Activated T-helper 1 cell treated with anti-CD3 and anti-CD28 coated beads, Interleukin-12 subunit alpha, Interleukin-12 subunit beta, Interleukin-2, Interleukin-4 antibody, amounts not matched to agents 30 ng/mL and 10 ng/mL and 1 ng/mL, durations not matched to agents 14 hours and 24 hours and 36 hours (primary cell): ENCODE measurements at places on chromosomes 1 and 21.

- no peaks in the 10 kb centered on the region for H3K36me3 ChIP-seq
- no peaks in the 10 kb centered on the region for H3K27me3 ChIP-seq
- DNase-seq = peak; percentile 25
- H3K4me1 ChIP-seq = peaks cover 76% of the 10 kb centered on the region
- H3K4me3 ChIP-seq = peak overlapping the region; percentile 86
- peak overlapping the region; percentile 77 for H3K27ac ChIP-seq
These were observed 2.3 kb downstream of the IL6R start for GRCh38 chr1:154407198-154408091.

- H3K4me1 ChIP-seq = peaks cover 30% of the 10 kb centered on the region
- DNase-seq = peak; percentile 94
- no peaks in the 10 kb centered on the region for H3K27me3 ChIP-seq
- peaks cover 34% of the 10 kb centered on the region for H3K36me3 ChIP-seq
These were observed at the start of gene SRM for GRCh38 chr1:11059968-11060830. Gene SRM, minus strand, starts transcription at chr1:11060018. Its CDS starts 75 bp downstream, at chr1:11059943.

- H3K4me3 ChIP-seq = no peak overlapping the region
- H3K4me1 ChIP-seq = peaks cover 11% of the 10 kb centered on the region
- H3K27me3 ChIP-seq = no peaks in the 10 kb centered on the region
These were observed 31.2 kb downstream of the TSEN15 start for GRCh38 chr1:184082541-184083415.

GRCh38 chr1:201171063-201172036, 17.1 kb upstream of the TMEM9 start:
- H3K27me3 ChIP-seq = peaks cover 17% of the 10 kb centered on the region
- H3K36me3 ChIP-seq = no peaks in the 10 kb centered on the region
- DNase-seq = peak; percentile 9
- H3K4me3 ChIP-seq = peak overlapping the region; percentile 76

- H3K4me1 ChIP-seq = peaks cover 13% of the 10 kb centered on the region
- no peak overlapping the region for H3K27ac ChIP-seq
- no peak for DNase-seq
- no peak overlapping the region for H3K4me3 ChIP-seq
- no peaks in the 10 kb centered on the region for H3K36me3 ChIP-seq
These were observed 16.0 kb downstream of the OR2T11 start for GRCh38 chr1:248618878-248619277.

DNA sequence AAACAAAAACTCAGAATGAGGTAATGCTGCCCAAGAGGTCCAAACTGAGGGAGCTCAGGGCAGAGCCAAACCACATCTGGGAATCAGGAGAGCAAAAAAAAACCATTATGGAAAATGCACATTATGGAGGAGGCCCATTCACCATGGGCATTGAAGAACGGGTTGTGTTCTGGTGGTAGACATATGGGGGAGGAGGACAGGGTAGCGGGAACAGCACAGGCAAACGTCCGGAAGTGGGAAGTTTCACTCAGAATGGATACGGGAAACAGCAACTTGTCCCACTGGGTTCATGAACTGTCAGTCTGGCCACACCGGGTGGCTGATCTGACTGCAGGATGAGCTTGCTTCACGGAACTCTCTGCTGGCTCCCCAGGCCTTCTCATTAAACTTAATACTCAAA, 139.7 kb downstream of the RRAGC start:
- H3K27ac ChIP-seq = no peak overlapping the region
- H3K4me3 ChIP-seq = no peak overlapping the region
- peaks cover 7% of the 10 kb centered on the region for H3K27me3 ChIP-seq
- H3K4me1 ChIP-seq = no peaks in the 10 kb centered on the region

- peaks cover 6% of the 10 kb centered on the region for H3K27me3 ChIP-seq
- DNase-seq = no peak
- H3K36me3 ChIP-seq = no peaks in the 10 kb centered on the region
- H3K27ac ChIP-seq = no peak overlapping the region
- H3K4me1 ChIP-seq = no peaks in the 10 kb centered on the region
These were observed 178.3 kb downstream of the TRABD2B start for GRCh38 chr1:47818682-47819573.

DNA sequence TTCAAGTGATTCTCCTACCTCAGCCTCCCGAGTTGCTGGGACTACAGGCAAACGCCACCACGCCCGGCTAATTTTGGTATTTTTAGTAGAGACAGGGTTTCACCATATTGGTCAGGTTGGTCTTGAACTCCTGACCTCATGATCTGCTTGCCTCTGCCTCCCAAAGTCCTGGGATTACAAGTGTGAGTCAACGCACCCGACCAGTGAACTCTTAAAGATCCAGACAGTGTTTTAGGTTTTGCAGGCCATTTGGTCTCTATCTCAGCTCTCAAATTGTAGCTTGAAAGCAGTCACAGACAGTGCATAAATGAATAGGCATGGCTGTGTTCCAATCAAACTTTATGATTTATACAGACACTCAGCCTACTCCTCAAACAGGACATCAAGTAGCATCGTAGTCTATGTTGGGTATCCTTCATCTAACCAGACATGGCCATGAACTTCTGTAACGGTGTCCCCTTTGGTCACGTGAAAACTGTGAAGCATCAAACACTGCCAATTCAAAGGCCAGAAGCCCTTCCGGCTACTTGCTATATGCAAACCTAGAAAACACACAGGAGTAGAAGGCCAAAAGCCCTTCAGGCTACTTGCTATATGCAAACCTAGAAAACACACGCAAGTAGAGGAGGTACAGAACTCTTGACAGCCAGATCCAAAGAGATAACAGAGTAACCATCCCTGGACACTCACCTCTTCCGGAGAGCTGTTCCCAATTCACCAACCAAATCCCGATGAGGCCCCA, 3.1 kb downstream of the FUCA1 start:
- no peak for DNase-seq
- peaks cover 18% of the 10 kb centered on the region for H3K4me1 ChIP-seq
- no peak overlapping the region for H3K27ac ChIP-seq
- peaks cover 13% of the 10 kb centered on the region for H3K27me3 ChIP-seq

DNA sequence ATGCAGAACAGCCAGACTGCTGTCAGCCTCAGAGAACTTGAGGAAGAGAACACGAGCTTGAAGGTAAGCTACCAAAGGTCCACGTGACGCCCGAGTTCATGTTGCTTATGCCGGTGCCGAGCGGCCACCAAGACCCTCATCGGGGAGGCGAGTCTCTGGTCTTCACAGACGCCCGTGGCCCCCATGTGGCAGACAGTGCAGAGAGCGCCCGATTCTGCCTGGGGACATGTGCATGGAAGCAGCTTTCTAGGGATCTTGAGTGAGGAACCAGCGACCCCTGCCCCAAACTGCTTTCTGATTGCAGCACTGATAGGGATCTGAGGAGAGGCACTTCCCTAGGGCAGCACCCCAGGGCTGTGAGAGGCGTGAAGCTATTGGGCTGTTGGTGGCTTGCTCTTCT, 56.3 kb upstream of the DIP2A start:
- H3K27ac ChIP-seq = no peak overlapping the region
- DNase-seq = no peak
- H3K4me3 ChIP-seq = no peak overlapping the region
- H3K4me1 ChIP-seq = no peaks in the 10 kb centered on the region
- no peaks in the 10 kb centered on the region for H3K27me3 ChIP-seq

DNA sequence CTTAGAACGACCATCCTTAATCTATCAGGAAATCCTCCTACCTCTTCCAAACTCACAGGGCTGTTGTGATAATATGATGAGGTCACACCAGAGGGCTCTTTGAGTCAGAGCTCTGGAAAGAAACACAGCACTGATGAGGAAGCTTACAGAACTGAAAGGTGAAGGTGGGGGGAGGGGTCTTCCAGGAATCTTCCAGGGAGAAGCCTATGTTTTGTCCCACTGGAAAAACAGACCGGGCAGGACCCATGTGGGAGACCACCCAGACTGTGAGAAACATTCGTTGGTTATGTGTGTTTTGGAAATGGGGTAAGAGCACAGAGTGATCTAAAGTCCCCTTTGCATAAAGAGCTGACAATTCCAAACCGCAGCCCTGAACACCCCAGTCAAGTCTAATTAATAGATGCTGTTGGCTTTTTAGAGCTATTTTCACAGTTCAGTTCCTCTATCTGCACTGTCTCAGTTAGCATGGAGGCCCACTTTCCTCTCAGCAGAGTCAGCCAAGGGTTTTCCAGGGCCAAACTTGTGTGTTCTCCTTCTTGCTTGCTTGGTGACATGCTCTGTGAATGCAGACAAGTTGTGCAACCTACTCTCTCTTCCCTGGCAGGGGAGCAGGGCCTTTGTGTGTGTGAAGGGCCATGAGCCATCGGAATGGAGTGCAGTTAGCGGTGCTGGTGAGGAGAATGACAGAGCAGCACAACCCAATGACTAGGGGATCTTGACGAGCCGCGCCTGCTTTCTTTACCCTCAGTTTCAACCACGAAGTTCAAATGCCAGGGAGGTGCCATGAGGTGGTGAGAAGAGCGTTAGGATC, 12.3 kb downstream of the PHLDA3 start:
- no peak overlapping the region for H3K4me3 ChIP-seq
- H3K27ac ChIP-seq = no peak overlapping the region
- H3K36me3 ChIP-seq = no peaks in the 10 kb centered on the region
- H3K27me3 ChIP-seq = peaks cover 5% of the 10 kb centered on the region
- peaks cover 24% of the 10 kb centered on the region for H3K4me1 ChIP-seq

DNA sequence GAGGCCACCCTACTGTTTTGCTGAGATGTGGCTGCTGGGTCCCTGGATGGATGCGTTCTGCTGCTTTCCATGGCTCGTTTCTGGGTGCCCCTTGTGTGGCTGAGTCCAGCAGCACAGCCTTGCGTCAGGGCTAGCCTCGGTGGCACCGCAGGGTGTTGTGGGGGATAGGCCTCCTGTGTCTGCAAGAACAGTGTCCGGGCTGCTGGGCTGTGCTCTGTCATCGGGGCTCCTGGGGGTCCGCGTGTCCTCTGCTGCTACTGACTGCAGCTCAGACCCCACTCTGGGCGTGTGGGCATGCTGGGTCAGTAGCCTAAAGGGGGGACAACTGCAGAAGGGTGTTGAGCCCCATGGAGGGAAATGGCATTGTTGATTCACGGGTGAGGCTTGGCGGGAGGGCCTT, 4.9 kb downstream of the RRP1 start:
- peaks cover 20% of the 10 kb centered on the region for H3K4me1 ChIP-seq
- no peak for DNase-seq
- peaks cover 65% of the 10 kb centered on the region for H3K36me3 ChIP-seq
- no peak overlapping the region for H3K4me3 ChIP-seq
- H3K27me3 ChIP-seq = no peaks in the 10 kb centered on the region
- H3K27ac ChIP-seq = no peak overlapping the region

DNA sequence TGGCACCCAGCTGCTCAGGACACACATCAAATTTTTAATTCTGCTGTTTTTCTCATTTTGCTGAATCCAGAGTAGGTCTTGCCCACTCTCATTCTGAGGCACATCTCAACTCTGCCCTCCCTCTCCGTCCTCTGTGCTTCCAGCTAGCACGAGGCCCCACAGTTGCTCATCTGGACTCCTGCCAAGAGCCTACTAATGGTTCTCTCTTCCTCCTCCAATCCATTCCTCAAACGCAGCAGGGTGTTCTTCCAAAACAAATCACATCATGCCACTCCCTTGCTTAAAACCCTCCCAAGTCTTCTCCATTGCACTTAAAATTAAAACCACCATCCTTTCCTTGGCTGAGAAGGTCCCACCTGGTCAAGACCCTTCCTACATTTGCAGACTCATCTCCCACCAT, 49.8 kb upstream of the SCAF4 start:
- H3K36me3 ChIP-seq = no peaks in the 10 kb centered on the region
- no peak for DNase-seq
- no peaks in the 10 kb centered on the region for H3K4me1 ChIP-seq
- no peak overlapping the region for H3K27ac ChIP-seq

DNA sequence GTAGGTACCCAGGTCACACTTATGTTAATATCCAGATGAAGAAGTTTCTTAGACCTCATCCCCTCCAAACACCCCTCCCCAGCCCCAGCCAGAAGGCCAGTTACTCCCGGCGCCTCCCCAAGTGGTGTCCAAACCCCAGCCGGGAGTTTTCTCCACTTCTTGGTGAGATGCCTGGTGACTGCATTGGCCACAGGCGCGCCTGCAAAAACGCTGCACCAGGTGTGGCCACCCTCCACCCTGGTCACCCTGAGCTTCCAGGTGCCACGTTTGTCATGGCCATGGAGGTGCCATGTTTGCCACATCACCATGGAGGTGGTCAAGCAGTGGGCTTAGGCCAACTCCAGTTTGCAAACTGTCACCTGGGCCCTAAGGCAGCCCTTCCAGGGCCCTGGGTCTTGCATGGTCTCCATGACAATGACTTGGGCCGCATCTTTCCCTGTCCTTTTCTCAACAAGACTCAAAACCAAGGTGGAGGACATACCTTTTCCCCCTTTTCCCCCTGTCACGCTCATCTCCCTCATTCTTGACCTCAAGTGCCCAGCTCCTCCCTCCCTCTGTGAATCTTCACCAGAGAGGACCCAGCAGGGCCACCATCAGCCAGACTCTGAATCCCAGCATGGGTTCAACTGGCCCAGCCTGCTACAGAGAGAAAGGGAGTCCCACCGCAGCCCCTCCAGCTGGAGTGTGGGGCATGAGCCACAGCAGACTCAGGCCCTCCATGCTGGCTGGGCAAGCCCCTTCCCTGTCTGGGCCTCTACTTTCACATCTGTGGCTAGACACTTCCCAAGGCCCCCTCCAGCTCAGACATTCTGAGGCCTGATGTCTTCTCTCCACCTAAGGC, 125.9 kb upstream of the ZBTB40 start:
- no peak overlapping the region for H3K27ac ChIP-seq
- DNase-seq = no peak
- no peaks in the 10 kb centered on the region for H3K36me3 ChIP-seq
- H3K4me3 ChIP-seq = no peak overlapping the region

DNA sequence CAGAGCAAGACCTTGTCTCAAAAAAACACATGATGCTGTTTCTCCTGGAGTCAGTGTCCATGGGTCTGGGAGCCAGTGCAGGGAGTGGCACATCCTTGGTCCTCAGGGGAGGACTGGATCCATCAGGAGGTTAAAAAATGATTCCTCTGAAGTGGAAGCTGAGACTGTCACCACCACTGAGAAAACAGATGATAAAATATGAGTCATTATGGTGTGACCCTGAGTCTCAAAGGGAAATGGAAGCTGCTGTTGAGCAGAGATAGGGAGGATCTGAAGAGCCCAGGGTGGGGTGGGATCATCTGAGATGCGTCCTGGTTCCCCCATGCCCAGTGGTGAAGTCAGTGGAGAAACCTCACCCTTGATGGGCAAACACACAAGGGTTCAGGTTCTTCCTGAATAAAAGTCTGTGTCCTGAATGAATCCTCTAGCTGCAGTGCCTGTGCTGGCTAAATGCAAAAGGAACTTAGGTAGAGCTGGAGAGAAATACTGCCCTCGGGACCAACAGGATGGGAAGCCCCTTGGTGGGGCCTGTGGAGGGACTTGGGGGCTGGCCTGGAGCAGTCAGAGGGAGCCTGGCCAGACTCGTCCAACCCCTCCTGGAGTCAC, 61.6 kb upstream of the TENT5B start:
- H3K36me3 ChIP-seq = no peaks in the 10 kb centered on the region
- peaks cover 2% of the 10 kb centered on the region for H3K27me3 ChIP-seq
- H3K4me1 ChIP-seq = no peaks in the 10 kb centered on the region
- H3K4me3 ChIP-seq = no peak overlapping the region

- H3K4me1 ChIP-seq = peaks cover 14% of the 10 kb centered on the region
- no peak overlapping the region for H3K27ac ChIP-seq
- H3K36me3 ChIP-seq = peaks cover 2% of the 10 kb centered on the region
- no peak overlapping the region for H3K4me3 ChIP-seq
These were observed 699 bp upstream of the NES start for GRCh38 chr1:156677616-156678596.
